ENCODE measurements at places on chromosomes 2 and 18. TPM values are rescaled to one million over a fixed set of nuclear protein-coding genes. Genes with fewer than 3 reads are reported as not detected.

Gene ROCK1
- 40.6 TPM for total RNA-seq

Gene RALBP1
- 40.2 TPM for total RNA-seq

Gene CRYGA
- total RNA-seq, result not detected

GRCh38 chr2:85273738-85274731 lies 53.8 kb downstream of the TGOLN2 start:
- no peaks in the 10 kb centered on the region for H3K27me3 ChIP-seq
- no peaks in the 10 kb centered on the region for H3K4me1 ChIP-seq
- H3K27ac ChIP-seq, result no peak overlapping the region
- DNase-seq, result no peak
- no peaks in the 10 kb centered on the region for H3K36me3 ChIP-seq
- H3K4me3 ChIP-seq, result no peak overlapping the region

DNA sequence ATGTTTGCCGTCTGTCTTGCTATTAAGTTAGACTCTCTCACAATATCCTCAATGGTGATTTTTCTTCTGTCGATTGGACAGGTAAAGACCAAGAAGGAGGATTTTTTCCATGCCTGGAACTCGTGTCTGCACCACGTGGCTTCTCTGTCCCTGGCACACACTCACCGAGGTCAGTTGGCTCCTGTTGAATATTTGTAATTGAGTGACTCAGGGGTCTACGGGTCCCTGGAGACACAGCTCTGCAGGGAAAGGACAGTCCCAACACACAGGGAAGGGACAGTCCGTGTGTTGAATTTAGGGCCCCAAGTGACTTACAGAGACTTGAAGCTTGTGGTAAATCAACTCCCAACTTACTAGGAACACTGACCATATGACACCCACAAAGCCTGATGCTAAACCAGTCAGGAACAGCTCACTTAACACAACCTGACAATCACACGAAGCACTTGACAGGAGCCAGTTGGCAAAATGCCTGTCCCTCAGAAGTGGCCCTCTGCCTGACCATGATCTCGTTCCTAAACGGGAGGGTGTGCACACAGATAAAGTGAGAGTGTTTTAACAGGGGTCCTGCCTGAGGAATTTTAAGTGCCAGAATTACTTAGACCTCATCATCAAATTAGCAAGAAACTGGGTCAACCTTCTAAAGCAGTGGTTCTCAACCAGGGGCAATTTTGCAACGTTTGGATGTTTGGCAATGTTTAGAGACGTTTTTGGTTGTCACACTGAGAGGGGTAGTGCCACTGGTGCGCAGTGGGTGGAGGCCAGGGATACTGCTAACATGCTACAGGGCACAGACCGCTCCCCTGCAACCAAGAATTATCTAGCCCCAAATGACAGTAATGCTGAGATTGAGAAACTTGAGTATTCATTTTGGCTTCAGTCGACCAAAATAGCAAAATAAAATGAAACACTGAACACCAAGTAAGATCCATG lies 88.9 kb upstream of the BCL2L11 start:
- DNase-seq, result no peak
- no peak overlapping the region for H3K4me3 ChIP-seq
- peaks cover 44% of the 10 kb centered on the region for H3K4me1 ChIP-seq
- H3K27ac ChIP-seq, result no peak overlapping the region
- no peaks in the 10 kb centered on the region for H3K36me3 ChIP-seq
- no peaks in the 10 kb centered on the region for H3K27me3 ChIP-seq

- H3K36me3 ChIP-seq, result no peaks in the 10 kb centered on the region
- no peak overlapping the region for H3K27ac ChIP-seq
- H3K27me3 ChIP-seq, result no peaks in the 10 kb centered on the region
Measured at GRCh38 chr2:71852141-71852711, 295.4 kb downstream of the CYP26B1 start.

- no peak overlapping the region for H3K27ac ChIP-seq
- DNase-seq, result no peak
- peaks cover 10% of the 10 kb centered on the region for H3K4me1 ChIP-seq
- H3K4me3 ChIP-seq, result no peak overlapping the region
- H3K27me3 ChIP-seq, result no peaks in the 10 kb centered on the region
- no peaks in the 10 kb centered on the region for H3K36me3 ChIP-seq
Measured at GRCh38 chr2:130799295-130799694, 37.4 kb upstream of the ARHGEF4 start.

DNA sequence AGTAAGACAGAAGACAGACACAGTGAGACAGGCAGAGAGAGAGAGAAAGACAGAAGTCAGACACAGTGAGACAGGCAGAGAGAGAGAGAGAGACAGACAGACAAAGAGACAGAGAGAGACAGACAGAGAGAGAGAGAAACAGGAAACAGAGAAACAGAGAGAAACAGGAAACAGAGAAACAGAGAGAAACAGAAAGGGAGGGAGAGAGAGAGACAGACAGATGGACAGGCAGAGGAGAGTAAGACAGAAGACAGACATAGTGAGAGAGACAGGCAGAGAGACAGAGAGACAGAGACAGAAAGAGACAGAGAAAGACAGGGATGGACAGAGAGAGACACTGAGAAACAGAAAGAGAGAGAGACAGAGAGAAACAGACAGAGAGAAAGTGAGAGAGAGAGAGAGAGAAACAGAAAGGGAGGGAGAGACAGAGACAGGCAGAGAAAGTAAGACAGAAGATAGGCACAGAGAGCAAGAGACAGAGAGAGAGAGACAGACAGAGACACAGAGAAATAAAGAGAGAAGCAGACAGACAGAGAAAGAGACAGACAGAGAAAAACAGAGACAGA lies 109.3 kb upstream of the ANKRD30BL start:
- H3K27me3 ChIP-seq, result no peaks in the 10 kb centered on the region
- no peak overlapping the region for H3K27ac ChIP-seq
- H3K36me3 ChIP-seq, result no peaks in the 10 kb centered on the region
- DNase-seq, result no peak
- H3K4me3 ChIP-seq, result no peak overlapping the region

- no peak overlapping the region for H3K27ac ChIP-seq
- H3K4me1 ChIP-seq, result no peaks in the 10 kb centered on the region
- H3K4me3 ChIP-seq, result no peak overlapping the region
Measured at GRCh38 chr2:137207030-137207429, 441.7 kb downstream of the THSD7B start.
